ENCODE measurements at places on chromosomes 3 and 15.

- no peaks in the 10 kb centered on the region for H3K36me3 ChIP-seq
- H3K4me3 ChIP-seq = no peak overlapping the region
- DNase-seq = no peak
- H3K4me1 ChIP-seq = no peaks in the 10 kb centered on the region
- no peak overlapping the region for H3K27ac ChIP-seq
Measured at GRCh38 chr3:122057671-122058070, 2.5 kb downstream of the CD86 start.

GRCh38 chr3:100957261-100957986 is 35.8 kb downstream of the ABI3BP start:
- no peak overlapping the region for H3K27ac ChIP-seq
- no peak overlapping the region for H3K4me3 ChIP-seq
- no peaks in the 10 kb centered on the region for H3K27me3 ChIP-seq
- no peaks in the 10 kb centered on the region for H3K4me1 ChIP-seq
- no peak for DNase-seq

DNA sequence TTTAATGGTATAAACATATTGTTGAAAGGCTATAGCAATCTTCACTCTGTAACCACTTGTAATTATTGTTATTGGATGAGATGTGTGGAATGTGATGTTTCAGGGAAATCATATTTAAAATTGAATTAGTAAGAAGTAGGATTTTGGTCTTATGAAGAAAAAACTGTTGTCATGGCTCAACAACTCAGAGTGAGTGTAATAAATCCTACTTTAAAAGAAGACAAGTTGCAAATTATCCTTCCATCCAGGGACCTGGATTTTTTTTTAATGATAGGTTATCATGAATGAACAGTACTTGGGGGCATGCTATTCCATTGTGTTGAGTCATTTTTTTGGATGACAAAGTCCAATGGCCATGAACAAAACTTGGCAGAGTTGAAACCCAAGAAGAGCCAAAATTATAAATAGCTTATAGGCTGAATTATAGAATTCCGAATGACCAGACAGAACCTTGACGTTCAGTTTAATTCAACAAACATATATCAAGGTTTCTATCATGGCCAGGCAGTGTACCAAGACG is 625.5 kb upstream of the ZNF717 start:
- H3K4me1 ChIP-seq = no peaks in the 10 kb centered on the region
- no peaks in the 10 kb centered on the region for H3K27me3 ChIP-seq
- H3K27ac ChIP-seq = no peak overlapping the region

DNA sequence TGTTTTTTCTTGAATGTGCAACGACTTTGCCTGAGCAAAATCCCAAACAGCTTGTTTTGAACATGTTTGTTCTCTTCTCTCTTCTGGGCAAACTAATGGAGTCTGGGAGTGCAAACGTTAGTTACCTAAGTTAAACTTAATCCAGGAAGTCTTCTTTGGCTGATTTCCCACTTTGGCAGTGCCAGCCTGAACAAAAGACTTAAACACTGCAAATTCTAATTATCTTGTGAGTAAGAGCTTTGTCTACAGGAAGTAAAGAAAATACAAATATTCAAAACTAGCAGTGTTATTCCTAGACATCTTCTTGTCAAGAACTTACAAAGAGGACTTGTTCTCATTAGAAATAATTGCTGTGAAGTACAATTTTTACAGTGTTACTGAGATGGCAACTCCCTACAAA is 16.7 kb upstream of the DENND6A start:
- no peaks in the 10 kb centered on the region for H3K36me3 ChIP-seq
- no peak for DNase-seq
- no peak overlapping the region for H3K27ac ChIP-seq
- no peaks in the 10 kb centered on the region for H3K27me3 ChIP-seq
- no peak overlapping the region for H3K4me3 ChIP-seq

- DNase-seq = no peak
- H3K36me3 ChIP-seq = no peaks in the 10 kb centered on the region
- no peak overlapping the region for H3K4me3 ChIP-seq
Measured at GRCh38 chr15:67715170-67715569, 110.1 kb upstream of the SKOR1 start.

DNA sequence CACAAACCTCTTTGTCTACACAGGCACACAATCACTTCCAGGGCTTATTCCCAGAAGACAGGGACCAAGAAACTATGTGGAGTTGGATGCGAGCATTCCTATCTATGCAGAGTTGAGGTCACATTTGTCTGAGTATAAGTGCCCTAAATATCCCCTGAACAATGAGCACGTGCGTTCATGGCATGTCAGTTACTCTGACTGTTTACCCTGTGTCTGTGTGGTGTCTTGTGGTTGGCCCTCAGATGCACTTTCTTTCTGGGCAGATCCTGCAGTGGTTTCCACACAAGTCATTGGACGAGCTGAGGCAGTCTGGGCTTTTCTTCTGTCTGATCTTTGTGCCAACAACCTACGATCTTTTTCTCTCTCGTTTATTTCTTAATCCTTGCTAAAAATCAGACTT is 134.5 kb downstream of the FBN1 start:
- peaks cover 3% of the 10 kb centered on the region for H3K4me1 ChIP-seq
- H3K27ac ChIP-seq = no peak overlapping the region
- H3K36me3 ChIP-seq = no peaks in the 10 kb centered on the region
- H3K4me3 ChIP-seq = no peak overlapping the region

GRCh38 chr15:53962646-53963561 is 15.3 kb upstream of the UNC13C start:
- DNase-seq = peak; percentile 21
- no peaks in the 10 kb centered on the region for H3K4me1 ChIP-seq
- no peak overlapping the region for H3K4me3 ChIP-seq
- no peaks in the 10 kb centered on the region for H3K36me3 ChIP-seq

- no peak overlapping the region for H3K27ac ChIP-seq
- H3K27me3 ChIP-seq = no peaks in the 10 kb centered on the region
- H3K36me3 ChIP-seq = no peaks in the 10 kb centered on the region
- DNase-seq = peak; percentile 3
- no peaks in the 10 kb centered on the region for H3K4me1 ChIP-seq
Measured at GRCh38 chr3:56119575-56120349, 348.5 kb downstream of the ERC2 start.

GRCh38 chr3:113684271-113684819 is 12.1 kb downstream of the USF3 start:
- H3K4me3 ChIP-seq = no peak overlapping the region
- no peak for DNase-seq
- peaks cover 23% of the 10 kb centered on the region for H3K4me1 ChIP-seq

DNA sequence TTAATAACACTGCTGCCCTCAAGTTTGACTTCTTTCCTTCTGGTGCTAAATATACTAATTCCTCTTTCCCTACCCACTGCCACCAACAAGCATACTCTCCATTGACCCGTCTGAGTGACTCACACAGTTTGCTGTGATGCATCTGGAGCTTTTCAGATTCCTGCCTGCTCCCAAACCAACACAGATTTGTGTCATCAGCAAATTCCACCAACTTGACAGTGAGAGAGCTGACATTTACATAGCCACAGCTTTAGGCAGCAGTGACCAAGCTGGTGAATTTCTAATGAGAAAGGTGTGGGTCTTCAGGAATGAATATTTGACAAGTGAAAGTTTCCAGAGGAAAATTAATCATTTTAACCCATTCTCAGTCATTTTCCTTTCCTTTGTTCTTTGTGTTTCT is 96.5 kb upstream of the PRICKLE2 start:
- H3K4me1 ChIP-seq = no peaks in the 10 kb centered on the region
- DNase-seq = peak; percentile 22
- H3K27ac ChIP-seq = no peak overlapping the region
- H3K27me3 ChIP-seq = no peaks in the 10 kb centered on the region
- no peaks in the 10 kb centered on the region for H3K36me3 ChIP-seq

- H3K27ac ChIP-seq = no peak overlapping the region
- H3K4me3 ChIP-seq = no peak overlapping the region
- H3K4me1 ChIP-seq = no peaks in the 10 kb centered on the region
- no peaks in the 10 kb centered on the region for H3K36me3 ChIP-seq
- DNase-seq = no peak
- H3K27me3 ChIP-seq = no peaks in the 10 kb centered on the region
Measured at GRCh38 chr3:125395091-125395490, 20.0 kb upstream of the ZNF148 start.

DNA sequence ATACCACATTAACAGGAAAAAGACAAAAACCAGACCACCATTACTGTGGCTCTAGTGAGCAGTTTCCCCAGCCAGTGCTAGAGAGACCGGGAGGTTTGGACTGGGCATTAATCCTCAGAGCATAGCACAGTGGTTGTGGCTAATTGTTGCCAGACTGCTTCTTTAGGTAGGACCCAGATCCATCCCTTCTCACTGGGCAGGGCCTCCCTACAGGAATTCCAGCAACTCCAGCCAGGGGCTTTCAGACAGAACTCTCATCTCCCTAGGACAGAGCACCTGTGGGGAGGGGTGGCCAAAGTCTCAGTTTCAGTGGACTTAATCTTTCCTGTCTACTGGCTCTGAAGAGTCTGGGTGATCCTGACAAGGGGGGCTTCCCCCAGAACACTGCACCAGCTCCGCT is 759.6 kb downstream of the SQOR start:
- no peaks in the 10 kb centered on the region for H3K4me1 ChIP-seq
- no peak overlapping the region for H3K4me3 ChIP-seq
- H3K36me3 ChIP-seq = no peaks in the 10 kb centered on the region
- DNase-seq = no peak
- H3K27me3 ChIP-seq = no peaks in the 10 kb centered on the region
- H3K27ac ChIP-seq = no peak overlapping the region

DNA sequence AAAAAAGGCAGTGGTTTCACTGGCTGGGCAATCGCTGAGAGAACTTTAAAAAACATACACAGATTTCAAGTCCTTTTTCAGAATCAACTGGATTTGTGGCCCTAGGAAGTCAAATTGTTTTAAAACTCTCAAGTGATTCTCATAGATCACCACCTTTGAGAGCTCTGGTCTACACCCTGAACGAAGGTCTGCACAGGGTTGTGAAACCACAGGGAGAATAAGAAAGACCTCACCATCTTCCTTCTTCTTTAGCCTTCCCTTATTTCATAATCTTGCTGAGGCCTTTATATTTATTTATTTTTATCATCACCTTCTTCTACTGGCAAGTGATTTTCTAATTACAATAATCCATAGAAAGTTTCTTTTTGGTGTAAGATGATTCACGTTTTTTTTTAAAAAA is 58.1 kb downstream of the FOXP1 start:
- no peak overlapping the region for H3K4me3 ChIP-seq
- no peaks in the 10 kb centered on the region for H3K36me3 ChIP-seq
- H3K27ac ChIP-seq = no peak overlapping the region
- H3K27me3 ChIP-seq = no peaks in the 10 kb centered on the region
- H3K4me1 ChIP-seq = no peaks in the 10 kb centered on the region

DNA sequence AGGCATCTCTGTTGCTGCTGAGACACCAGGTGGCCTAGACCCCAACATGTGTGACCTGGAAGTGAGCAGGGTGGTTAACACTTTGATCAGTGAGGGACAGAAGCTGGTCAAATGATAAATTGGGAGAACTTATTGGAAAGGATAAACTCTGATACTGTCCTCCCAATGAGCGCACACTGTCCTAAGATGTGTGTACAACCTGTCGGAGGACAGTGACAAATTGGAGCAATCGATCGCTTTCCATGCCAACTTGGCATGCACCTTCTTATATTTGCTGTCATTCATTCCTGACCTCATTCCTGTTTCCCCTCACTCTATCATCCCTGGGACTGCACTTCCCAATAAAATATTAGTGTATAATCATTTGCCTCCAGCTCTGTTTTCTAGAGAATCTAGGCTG is 198.7 kb upstream of the PROK2 start:
- H3K4me3 ChIP-seq = no peak overlapping the region
- no peaks in the 10 kb centered on the region for H3K36me3 ChIP-seq
- no peaks in the 10 kb centered on the region for H3K4me1 ChIP-seq
- H3K27ac ChIP-seq = no peak overlapping the region

DNA sequence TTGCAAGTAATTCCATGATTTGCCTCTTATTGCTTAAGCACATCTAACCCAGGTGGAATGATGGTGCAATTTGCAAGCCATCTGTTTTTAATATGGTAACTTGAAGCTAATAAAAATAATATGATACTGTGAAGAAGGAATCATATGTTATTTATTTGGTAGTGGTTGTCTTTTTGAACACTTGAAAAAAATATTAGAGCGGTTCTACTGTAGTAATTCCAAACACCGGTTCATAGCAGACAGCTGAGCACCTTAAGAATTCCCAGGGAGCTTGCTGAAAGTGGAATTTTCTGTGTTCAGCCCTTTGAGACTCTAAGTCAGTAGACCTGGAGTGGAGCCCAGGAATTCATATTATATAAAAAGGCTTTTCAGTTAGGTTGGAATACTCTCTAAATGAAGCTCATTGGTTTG is 687.4 kb downstream of the EDEM1 start:
- H3K36me3 ChIP-seq = no peaks in the 10 kb centered on the region
- no peaks in the 10 kb centered on the region for H3K4me1 ChIP-seq
- DNase-seq = no peak
- no peak overlapping the region for H3K4me3 ChIP-seq
- no peaks in the 10 kb centered on the region for H3K27me3 ChIP-seq
- H3K27ac ChIP-seq = no peak overlapping the region

GRCh38 chr3:181735911-181736310 is 24.2 kb downstream of the SOX2 start:
- no peak for DNase-seq
- no peaks in the 10 kb centered on the region for H3K4me1 ChIP-seq
- H3K4me3 ChIP-seq = no peak overlapping the region

DNA sequence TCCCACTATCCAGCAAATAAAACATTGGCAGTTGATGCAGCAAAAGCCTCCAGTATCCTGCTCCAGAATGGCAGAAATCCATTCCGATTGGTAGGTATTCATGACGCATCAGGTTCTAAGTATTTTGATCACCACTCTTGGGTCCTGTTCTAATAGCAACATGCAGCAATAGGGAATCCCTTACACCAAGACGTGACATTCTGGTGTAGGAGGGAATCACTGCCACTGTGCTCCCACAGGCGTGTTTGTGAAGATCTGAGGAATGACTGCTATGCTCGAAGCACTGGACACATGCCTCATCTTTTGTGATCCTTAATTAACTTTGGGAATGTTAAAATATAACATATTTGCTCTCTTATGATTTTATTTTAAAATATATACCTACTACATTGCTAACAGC is 552.9 kb downstream of the MECOM start:
- H3K4me3 ChIP-seq = no peak overlapping the region
- H3K27me3 ChIP-seq = no peaks in the 10 kb centered on the region
- no peaks in the 10 kb centered on the region for H3K36me3 ChIP-seq
- H3K4me1 ChIP-seq = no peaks in the 10 kb centered on the region
- no peak for DNase-seq

DNA sequence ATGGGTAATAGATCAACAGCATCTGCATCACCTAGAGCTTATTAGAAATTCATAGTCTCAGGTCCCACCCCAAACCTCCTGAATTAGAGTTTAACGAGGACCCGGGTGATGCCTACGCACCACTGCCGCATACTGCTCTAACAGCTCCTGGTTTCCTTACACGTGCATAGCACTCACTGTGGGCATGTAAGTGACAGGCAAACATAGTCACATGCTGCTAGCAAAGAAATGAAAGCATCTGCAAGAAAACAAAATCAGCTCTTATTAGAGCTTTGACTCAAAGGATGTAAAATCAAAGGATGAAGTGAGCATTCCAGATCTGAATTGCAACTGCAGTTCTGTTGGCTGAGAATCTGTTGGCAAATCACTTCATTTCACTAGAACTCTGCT is 19.1 kb upstream of the RIOX2 start:
- H3K4me1 ChIP-seq = peaks cover 12% of the 10 kb centered on the region
- no peak overlapping the region for H3K4me3 ChIP-seq
- H3K27ac ChIP-seq = no peak overlapping the region
- no peak for DNase-seq
- H3K36me3 ChIP-seq = no peaks in the 10 kb centered on the region

All from body of pancreas (tissue), 4 donors.